Germinal center (tissue), 1 donor: ENCODE measurements at places on chromosomes 4 and X.

DNA sequence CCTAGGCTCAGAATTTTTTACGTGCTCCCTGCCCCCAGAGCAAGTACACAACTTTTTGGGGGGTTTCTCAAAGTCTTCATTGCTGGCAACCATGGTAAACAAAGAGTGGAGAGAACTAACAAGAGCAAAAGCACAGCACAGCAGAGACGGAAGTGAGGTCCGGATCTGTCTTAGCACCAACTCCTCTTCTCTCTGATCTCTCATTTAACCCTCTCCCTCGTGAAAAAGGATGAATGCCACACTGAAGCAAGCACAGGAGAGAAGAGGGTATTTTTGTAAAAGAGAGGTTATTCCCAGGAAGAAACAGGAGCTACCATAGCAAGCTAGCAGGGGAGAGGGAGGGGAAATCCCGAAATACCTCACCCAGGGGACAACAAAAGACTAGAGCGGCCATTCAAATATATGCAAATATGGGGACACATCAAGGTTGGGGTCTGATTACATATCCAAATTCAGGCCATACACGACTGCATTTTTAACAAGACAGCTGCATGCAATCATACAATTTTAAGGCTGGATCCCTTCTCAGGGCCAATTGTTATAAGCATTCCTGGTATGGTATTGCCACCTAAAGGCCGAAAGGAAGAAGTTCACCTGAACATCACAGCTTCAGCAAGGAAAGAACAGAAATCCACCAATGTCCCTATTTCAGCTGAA, 46.6 kb downstream of the CD40LG start:
- peak; percentile 36 for DNase-seq

DNA sequence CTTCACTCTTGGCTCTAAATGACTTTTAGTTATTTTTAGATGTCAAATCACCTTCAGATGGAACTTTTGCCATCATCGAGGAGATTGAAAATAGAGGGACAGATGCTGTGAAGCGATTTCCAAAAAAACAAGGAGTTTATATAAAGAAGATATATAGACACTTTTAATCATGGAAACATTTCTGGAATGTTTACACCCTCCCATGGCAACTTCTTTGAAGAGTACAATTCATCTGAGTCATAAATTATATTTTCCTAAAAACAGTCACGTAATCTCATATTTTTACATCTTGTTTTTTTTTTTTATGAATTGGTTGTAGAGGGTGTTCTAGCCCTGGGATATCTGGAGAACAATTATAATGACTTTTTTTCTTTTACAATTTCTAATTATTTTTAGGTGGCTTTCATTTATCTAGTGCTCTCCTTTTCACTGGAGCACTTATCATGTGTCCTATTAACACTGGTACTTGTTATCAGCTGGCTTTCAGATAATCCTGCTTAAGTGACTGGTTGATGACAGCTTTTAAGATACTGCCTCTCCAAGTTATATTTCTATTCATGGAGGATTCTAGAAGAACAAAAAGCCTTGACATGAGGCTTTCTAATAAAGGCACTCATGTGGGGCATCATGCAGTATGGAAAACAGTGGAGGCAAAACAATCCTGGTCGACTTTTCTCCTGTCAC, 24.9 kb downstream of the PCDH7 start:
- no peak for DNase-seq

GRCh38 chrX:74529311-74529710, 85.1 kb downstream of the RLIM start:
- no peak for DNase-seq

- DNase-seq = no peak
Measured at GRCh38 chrX:152907084-152907651, 9.3 kb downstream of the ZNF185 start.

GRCh38 chr4:110475881-110476818, at the start of gene ENPEP:
Gene ENPEP (plus strand): TSS chr4:110476155. CDS start chr4:110476415, 260 bp downstream.
- DNase-seq = no peak

- DNase-seq = no peak
Measured at GRCh38 chrX:136780763-136781162, at the start of gene ARHGEF6. Gene ARHGEF6 (minus strand): TSS chrX:136780932. CDS start chrX:136780882, 50 bp downstream.

GRCh38 chrX:12615061-12615460, 176.2 kb upstream of the PRPS2 start:
- no peak for DNase-seq
